ENCODE measurements at places on chromosomes 4 and X.
A peak's percentile ranks its signal among the peaks of the same experiment; 100 is the strongest.

GRCh38 chr4:180205276-180205675 lies 2037.9 kb upstream of the TENM3 start:
- no peak for DNase-seq

DNA sequence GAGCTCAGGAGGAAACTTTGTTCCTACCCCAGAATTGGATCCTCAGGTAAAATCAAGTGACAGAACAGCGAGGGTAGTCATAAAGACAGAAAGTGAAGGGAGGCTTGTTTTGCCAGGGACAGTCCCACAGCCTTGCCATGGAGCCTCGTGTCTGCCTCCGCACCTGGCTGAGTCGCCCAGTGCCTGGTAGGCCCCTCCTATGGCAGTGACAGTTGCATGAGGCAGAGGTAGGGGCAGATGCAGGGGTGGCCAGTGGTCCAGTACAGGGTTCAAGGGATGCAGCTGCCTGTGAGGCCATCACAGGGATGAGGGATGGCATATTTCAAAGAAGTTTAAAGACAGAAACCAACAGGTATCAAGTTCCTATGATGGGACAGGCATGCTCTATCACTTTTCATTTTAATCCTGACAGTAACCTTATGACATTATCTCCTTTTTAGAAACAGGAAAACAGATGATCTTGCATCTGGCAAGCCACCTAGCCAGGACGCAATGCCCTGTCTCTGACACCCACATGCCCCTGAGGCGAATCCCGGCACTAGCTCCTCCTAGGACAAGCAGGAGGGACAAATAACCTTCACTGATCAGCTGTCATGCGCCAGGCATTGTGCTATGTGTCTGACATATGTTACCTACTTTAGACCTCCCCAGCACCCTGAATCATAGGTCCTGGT lies 127.4 kb upstream of the ENPP6 start:
- DNase-seq, result no peak

DNA sequence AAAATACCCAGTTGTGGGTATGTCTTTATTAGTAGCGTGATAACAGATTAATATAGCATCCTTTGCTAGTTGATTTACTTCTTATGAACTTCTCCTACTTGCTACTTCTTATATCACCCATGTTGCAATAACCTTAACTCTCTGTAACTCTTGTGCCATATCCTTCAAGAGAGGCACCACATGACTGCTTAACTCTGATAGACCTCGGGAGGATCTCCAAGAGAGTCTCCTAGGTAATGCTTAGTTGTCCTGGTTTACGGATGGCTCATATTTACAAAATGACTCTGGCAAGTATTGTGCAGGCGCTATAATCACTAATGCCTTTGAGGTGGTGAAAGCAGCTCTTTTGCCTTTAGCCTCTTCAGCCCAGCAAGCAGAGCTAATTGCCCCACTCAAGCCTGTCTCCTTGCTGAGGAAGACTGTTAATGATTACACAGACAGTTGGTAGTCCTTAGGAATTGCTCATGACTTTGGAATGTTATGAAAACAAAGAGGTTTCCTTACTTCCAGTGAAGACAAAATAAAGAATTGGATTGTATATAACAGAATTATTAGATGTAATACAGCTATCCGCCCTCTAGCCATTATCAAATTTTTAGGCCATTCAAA lies 1305.8 kb downstream of the PCDH7 start:
- peak; percentile 20 for DNase-seq

DNA sequence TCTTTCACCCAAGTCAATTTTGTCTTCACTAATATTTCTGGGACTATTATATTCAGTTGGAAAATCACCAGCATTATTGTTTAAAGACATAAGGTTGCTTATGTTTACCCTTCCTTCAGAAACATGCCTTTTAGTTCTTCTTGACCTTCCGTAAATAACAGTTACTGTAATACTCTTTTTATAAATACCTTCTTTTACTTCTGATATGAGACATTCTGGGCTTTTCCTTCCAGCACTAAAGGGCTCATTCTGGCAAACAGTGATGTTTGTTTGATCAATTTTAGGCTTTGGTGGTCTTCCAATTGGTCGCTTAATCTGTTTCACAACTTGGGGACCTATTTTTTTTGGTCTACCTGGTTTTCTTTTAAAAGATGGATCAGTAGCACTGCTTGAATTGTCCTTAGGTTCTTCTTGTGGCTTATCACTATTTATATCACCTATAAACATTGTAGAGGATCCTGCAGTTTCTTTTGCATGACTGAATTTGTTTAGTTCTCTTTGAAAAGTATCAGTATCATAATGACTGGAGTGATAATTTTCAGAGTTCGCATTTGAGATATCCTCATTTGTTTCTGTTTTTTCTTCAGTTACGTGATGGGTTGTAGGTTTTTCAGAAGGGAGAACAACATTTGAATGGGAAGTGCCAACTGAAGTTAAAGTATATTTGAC lies 64.8 kb downstream of the NCAPG start:
- no peak for DNase-seq

GRCh38 chrX:42420426-42420825 lies 357.5 kb downstream of the PPP1R2C start:
- DNase-seq, result no peak

GRCh38 chrX:80573275-80573674 lies 153.0 kb downstream of the TENT5D start:
- DNase-seq, result no peak

DNA sequence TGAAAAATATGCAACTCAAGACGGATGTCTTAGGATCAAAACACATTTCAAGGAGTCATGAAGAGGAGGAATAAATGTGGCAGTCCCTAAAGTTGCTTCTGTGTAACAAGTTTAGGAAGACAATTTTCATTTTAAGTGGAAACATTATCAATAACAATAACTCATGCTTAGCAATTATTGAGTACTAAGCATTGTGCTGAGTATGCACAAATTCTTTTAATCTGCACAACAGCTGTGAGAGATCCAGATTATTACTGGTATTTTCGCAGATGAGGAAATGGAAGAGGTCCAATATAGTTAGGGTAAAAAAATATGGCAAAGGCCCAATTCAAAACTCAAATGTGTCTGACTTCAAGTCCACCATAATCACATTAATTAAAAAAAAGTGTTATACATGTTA lies 2.9 kb upstream of the TEX13B start:
- no peak for DNase-seq

DNA sequence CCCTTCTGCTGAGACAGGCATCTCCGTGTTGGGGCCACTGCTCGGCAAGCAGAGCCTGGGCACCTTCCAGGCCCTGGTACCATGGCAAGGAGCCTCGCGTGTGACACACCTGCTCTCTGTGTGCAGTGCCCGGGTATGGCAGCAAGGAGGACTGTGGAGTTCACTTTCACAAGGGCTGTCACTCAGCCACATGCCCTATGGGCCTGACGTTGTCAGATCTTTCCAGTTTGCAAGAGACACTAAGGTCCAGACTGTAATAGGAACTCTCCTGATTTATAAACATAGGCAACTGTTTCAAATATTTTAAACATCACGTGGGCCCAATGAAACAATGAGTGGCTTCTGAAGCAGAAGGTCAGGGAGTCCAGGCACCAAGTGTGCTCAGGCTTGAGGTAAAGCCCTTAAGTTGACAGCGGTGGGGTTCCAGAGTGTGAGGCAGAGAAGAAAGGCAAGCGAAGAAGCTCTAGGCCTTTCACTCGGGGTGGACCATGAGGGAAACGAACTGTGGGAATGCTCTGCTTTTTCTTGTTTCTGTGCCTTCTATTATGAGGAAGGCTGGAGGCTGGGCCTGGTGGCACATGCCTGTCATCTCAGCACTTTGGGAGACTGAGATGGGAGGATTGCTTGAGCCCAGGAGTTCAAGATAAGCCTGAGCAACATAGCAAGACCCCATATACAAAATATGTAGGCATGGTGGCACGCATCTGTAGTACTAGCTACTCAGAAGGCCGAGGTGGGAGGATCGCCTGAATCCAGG lies 108.6 kb upstream of the TRIM2 start:
- DNase-seq, result no peak

GRCh38 chrX:37315511-37316248 lies 33.5 kb upstream of the PRRG1 start:
- DNase-seq, result no peak

- DNase-seq, result no peak
Measured at GRCh38 chr4:7364979-7365378, 69.8 kb downstream of the PSAPL1 start.

- DNase-seq, result no peak
Measured at GRCh38 chr4:142369141-142369540, 477.0 kb downstream of the INPP4B start.

GRCh38 chrX:134374910-134375309 lies 85.1 kb upstream of the HPRT1 start:
- DNase-seq, result no peak

GRCh38 chrX:109739625-109740432 lies 6.8 kb upstream of the ACSL4 start:
- DNase-seq, result no peak

GRCh38 chr4:54625391-54625790 lies 32.4 kb upstream of the KIT start:
- DNase-seq, result peak; percentile 4

DNA sequence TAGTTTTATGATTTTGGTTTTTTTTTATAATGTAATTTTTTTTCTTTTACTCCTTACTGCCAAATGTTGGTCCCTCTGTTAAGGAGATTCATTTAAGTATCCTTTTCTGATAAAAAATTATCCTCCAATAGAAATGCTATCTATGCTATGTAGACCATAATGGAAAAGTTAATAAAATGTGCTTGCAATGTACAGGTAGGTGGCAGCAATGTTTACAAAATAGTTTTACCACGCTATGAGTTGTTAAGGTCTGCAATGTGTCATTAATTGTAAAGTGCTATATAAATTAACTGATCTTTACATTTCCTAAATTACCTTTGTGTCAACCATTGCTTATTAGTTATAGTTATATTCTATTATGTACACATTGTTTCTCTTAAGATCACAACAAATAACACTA lies 3.8 kb upstream of the CENPC start:
- no peak for DNase-seq

GRCh38 chrX:144722307-144722706 lies 525.0 kb upstream of the SPANXN1 start:
- no peak for DNase-seq

GRCh38 chrX:8455557-8455956 lies 9.1 kb upstream of the VCX3B start:
- no peak for DNase-seq

DNA sequence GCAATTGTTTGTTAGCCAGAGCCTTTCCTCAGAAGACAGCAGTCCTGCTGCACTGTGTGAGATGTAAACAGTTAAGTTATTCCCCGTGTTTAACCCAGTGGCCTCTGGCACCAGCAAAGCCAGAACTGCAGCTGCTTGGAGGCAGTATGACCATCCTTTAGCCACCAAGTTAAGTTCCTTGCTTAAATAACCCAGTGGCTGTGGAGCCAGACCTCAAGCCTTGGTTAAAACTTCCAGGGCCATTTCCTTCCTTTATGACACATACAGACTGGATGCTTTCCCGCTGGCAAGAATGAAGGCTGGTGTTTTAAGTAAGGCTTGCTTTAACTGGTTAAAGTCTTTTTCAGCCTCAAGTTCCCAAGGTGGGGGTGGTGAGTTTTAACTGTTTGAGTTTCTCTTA lies 379.8 kb downstream of the DCAF12L2 start:
- DNase-seq, result no peak

- DNase-seq, result peak; percentile 68
Measured at GRCh38 chr4:60683973-60684372, 516.2 kb upstream of the ADGRL3 start.

DNA sequence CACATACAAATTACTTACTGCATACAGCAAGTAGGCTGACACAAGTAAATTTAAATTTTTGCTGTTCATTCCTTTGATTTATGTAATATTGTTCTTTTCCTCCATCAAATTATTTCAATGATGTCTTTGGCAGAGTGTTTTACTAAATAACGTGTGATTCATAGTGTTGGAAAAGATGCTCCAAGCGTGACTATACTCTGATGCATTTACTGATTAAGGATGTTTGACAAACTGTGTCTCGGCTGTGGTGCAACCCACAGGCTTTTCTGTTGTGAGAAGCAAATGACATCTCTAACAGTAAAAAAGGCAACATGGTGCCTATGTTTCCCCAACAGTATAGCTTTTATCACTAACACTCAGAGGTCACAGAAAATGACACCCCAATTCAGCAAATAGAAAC lies 540.9 kb downstream of the PPP4R3C start:
- peak; percentile 18 for DNase-seq

GRCh38 chrX:149830192-149830873 lies 48.6 kb downstream of the MAGEA9 start:
- DNase-seq, result no peak

DNA sequence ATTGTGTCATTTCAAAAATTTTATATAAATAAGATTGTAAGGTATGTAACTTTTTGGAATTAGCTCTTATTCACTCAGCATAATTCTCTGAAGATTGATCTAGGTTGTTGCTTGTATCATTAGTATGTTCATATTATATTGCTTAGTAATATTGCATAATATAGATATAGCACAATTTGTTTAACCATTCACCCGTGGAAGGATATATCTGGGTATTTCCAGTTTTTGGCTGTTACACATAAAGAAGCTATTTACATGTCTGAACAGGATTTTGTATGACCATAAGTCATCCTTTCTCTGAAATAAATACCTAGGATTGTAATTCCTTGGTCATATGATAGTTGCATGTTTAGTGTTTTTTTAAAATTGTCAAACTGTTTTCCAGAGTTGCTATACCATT lies 82.5 kb downstream of the CPEB2 start:
- no peak for DNase-seq

DNA sequence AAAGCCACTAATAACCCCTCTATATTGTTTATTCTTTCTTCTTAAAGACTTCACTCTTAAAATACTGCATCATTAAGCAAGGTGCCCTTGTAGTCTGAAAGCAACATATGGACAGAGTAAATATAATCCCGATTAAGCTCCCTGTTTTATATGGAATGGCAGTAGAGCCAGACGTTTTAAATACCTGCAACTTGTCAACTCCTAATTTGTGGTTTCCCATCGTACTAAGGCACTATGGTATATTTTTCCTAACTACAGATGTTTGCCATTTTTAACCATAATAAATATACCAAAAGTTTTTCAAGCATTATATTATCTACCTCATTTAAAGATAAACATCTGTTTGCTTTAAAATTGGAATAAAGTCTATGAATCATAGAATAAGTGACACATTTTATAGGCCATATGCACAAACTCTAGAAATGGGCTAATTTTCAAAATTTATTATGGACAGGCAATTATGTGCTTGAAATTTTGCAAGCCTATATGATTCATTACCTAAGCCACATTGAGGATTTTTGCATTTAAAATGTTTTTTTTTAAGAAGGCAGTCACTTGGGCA lies 194.6 kb downstream of the FRMPD4 start:
- DNase-seq, result peak; percentile 24

DNA sequence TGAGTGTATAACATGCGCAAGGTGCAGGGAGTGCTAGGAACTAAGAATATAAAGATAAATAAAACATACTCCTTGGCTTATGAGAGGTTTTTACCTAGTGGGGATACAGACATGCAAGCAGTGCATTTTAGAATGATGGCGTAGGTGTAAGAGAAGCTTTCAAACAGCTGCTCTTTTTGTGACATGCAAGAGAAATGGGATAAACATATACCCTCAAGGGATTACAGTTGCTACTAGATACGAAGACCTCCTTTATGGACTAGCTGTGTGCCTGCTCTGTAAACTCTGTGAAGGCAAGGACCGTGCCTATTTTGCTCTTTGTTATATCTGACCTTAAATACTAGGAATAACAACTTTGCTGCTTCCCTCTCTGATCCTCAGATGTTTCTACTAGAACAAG lies 39.0 kb upstream of the SLITRK4 start:
- DNase-seq, result no peak
